Muscle of back (tissue), 13 donors: ENCODE measurements at places on chromosomes 7 and 10.
A peak's percentile ranks its signal among the peaks of the same experiment; 100 is the strongest.

DNA sequence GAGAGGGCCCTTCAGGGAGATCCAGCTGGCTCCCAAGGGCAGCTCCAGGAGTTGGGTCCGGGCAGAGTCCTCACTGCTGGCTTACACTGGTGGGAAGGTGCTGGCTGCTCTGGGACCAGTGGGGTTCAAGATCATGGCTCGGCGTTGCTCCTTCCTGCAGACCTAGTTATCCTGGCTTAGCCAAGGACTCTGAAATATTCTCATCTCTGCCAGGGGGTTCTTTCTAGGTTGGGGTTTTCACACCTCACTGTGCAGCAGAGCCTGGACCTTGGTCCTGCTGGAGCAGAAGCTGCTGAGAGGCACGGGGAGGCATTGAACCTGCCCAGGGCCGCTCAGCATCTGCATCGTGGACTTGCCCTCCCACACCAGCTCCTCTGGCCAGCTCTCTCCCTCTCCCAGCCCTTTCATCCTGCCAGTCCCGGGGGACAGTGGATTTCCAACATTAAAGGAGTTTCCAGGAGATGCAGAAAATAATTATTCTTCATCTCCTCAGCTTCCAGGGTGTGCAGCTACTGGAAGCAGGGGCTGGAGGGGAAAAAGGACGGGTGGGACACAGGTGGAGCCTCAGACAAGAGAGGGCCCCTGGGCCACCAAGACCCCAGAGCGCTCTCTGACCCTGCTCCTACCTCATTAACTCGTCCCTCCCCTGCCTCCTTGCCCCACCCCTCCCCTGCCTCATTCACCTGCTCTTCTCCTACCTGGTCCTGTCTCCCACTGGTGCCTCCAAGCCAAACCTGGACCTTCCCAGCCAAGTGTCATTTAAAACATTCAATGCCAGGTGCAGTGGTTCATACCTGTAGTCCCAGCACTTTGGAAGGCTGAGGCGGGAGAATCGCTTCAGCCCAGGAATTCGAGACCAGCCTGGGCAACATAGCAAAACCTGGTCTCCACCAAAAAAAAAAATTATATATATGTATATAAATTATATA is 42.5 kb downstream of the JAKMIP3 start:
- DNase-seq = no peak

DNA sequence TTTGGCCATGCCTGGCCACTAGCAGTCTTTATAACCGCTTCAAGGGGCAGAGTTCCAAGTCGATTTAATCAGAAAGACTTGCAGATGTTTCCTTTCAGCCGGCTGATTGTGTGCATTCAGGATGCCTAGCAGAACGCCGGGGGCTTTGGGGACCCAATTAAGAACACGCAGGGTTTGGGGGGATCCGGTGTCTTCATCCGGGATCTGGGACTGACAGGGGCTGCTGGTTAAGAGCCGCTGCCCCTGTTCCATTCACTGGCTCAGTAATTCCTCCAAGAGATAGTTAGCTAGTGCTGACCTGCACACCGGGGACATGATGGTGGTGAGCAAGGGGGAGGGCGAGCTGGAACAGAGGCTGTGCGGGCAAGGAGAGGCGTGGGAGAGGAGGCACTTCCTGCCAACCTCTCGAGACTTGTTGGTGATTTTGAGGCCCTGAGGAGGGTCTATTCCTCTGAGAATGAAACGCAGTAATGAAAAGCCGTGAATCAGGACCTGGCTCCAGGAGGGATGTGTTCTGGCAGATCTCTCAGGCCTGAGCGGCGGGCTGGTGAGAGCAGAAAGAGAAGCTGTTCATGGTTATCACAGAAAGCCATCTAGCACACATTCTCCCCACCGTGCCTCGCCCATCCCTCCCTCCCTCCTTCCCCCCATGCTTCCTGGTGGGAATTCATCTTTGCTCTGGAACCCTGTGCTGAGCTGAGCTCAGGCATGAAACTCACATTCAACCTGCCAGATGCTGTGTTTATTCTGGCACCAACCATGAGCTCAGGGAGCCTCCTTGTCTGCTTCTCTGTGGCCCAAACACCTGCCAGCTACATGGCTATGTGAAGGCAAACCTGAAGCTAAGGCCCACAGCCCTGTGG is 152.0 kb downstream of the CCDC3 start:
- peak; percentile 56 for DNase-seq

- no peak for DNase-seq
These were observed 463.2 kb upstream of the GALNT17 start for GRCh38 chr7:70668606-70669358.

- no peak for DNase-seq
These were observed 87.1 kb upstream of the STEAP1 start for GRCh38 chr7:90067171-90067570.
